Retina (tissue), 1 donor: ENCODE measurements at places on chromosomes 6 and 20.

DNA sequence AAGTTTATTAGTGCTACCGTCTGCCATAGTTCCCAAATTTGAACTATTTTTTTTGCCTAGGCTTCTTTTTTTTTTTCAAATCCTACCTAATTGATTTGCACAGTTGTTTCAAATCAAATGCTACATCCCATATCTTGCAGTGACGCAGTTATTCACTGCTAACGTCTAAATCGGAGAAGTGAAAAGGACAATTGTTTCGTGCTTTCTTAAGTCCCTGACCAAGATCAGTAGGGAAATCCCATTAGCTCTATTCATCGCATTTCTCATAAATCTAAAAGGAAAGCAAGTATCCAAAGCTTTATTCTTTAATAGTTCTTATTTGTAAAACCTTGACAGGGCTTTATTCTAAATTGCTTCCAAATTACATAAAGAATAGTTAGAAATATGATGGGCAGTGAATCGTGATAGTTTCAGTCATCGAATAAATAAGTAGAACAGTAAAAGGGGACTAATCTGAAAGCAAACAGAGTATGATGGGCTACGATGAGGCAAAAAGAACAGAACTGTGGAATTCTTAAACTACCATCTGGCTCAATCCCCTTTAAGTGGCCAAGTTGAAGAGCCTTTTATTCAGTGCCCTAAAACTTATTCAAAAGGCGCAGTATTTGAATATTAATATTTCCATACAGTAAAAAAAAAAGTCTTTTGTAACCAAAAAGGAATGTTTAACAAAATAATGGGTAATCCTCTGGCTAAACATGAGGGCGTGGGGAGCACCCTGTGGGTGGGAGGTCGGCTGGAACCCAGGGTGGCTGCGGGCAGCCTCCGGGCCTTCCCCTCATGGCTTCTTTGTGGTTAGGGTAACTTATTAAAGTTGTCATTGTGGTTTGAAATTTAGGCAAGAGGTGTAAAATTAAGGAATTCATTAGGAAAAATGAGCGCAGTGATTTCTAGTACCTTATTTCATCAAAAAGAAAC lies 3.0 kb upstream of the ARID1B start:
- DNase-seq: no peak

DNA sequence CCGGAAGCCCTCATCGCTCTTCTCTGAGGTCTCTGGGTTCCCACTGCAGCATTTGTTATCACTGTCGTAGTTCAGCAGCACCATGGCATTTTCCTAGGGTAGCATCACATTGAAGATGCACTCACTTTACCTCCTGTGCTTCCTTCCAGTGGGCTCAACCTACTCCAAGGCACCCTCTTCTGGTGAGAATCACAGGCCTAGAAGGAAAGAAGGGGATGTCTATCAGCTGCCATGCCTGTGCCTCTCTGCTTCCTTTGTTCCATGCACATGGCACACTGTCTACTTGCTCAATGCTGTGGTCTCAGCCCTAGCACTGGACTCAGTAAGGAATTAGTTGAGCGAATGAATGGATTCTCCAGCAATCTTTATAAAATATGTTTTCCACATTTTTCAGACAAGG lies 22.6 kb downstream of the CST4 start:
- DNase-seq: no peak

DNA sequence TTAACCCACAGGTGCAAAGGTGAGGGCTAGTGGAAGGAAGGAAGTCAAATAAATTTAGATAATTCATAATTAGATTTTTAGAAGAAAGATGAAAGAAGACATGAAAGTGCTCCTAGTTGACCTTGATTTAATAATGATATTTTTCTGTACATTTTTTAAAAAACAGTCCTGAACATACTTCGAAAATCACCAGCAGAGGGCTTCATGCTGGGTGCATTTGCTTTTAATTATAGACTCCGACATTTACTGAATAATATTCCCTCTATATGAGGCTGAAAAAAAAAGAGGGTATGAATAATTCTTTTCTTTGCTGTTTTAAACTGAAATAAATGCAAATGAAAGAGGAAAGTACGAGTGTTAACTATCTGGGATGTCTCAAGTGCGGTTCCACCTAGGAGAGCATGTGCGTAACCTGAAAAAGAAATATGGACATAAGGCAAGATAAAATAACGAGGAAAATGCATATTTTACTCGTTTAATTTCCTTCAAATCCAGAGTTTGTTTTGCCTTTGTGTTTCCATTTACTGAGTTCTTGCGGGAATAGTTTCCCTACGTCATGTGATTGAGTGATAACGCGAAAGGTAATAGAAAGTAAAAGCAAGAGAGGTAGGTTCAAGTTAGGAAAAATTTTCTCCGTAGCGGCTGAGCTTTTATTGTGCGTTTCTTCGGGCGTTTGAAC lies 3.1 kb upstream of the TFAP2B start:
- DNase-seq: no peak

DNA sequence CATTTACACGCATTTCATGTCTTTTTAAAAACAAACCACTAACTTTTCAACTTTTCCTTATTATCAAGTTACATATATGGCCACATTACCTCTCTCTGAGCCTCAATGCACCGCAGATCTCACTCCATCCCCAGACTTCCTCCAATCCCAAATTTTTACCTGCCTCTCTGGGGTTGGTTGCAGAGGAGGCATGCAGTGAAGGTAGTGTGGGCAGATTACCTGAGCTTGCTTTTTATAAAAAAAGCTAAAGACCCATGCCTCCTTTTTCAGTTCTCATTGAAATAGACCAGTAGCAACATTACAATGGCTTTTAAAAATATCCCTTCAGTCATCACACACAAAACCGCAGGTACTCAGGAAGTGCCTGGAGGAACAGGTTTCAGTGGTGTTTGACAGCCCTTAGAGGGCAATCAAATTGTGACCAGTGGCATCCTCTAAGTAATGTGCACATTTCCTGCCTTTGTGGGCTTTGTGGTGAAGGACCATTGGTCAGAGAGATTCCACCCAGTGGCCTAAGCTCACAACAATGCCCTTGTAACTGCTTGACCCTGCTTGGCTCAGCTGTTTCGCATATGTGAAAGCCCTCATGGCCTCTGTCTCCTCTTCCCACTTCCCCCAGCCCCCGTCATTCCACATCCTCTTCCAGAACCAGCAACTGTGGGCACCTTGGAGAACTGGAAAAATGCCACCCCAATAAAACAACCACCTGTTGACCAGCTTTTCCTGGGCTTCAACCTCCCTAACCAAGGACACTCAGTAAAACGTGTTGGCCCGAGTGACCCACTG lies 30.2 kb upstream of the IL17A start:
- DNase-seq: no peak

DNA sequence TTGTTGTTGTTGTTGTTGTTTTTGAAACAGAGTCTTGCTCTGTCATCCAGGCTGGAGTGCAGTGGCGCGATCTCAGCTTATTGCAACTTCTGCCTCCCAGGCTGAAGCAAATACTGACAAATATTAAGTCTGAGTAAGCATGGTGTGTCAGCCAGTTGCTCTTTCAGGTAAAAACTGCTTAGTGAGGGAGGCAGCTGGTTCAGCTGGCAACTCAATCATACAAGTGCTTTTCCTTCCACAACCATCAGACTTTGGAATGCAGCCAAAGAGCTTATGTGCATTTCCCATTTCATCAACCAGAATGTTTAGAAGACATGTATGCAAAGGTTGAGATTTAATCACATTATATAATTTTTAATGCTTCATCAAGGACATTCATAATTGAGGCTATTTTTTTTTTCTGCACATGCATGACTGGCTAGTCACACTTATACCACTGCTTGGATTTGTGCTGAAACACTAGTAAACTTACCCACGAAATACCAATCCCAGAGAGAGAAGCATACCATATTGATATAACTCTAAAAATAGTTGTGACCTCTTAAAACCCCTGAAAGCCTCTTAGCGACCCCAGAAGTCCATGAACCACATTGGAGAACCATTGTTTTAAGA lies 56.0 kb downstream of the CLIC5 start:
- DNase-seq: no peak

- no peak for DNase-seq
Measured at GRCh38 chr6:117592983-117593759, 9.1 kb downstream of the GOPC start.

DNA sequence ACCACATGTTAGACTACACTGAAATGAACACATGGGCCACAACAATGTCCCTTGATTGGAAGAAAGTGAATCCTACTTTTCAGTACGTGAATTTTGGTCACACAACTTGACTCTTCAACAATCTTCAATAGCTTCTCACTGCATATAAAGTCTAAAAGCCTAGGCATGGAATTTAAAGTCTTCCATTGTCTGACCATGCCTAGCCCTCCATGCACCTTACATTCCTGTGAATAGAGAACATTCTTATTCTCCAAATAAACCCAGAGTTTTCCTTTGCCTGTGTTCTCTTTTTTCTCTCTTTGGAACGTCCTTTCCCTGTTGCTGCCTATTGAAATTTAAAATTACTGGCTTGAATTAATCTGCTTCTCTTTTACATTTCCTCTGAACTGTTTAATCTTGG lies 207.5 kb downstream of the ASCC3 start:
- no peak for DNase-seq

DNA sequence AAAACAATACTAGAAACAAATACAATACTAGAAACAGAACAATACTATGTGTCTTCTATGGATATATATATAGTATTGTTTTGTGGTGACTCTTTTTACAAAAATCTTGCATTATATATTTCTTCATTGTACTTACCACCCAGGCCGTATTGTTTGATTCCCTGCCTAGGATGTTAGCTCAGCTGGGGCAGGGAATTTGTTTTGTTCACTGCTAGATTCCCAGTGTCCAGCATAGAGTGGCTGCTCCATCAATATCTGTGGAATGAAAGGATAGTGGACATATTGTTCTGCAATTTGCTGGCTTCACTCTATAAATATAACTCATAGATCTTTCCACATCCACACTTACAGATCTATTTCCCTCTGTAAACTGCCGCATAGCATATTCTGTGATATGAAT lies 21.5 kb upstream of the PREX1 start:
- no peak for DNase-seq

DNA sequence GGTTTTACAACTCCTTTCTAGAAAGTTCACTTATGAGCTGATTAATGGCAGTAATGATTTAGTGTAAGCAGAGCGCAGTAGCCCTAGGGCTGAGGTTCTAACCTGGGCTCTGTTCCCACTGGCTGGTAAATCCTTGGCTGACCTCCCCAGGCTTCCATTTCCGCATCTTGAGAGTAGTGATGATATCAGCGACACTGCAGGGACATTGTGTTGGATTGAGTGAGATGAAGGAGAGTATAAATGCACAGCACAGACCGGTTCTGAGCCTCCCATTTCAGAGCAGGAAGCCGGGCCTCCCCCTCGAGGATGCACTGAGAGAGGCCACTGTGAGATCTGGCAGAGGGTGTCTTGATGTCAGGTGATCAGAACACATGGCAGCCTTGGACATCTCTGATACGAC lies 477.2 kb upstream of the SULF2 start:
- no peak for DNase-seq

DNA sequence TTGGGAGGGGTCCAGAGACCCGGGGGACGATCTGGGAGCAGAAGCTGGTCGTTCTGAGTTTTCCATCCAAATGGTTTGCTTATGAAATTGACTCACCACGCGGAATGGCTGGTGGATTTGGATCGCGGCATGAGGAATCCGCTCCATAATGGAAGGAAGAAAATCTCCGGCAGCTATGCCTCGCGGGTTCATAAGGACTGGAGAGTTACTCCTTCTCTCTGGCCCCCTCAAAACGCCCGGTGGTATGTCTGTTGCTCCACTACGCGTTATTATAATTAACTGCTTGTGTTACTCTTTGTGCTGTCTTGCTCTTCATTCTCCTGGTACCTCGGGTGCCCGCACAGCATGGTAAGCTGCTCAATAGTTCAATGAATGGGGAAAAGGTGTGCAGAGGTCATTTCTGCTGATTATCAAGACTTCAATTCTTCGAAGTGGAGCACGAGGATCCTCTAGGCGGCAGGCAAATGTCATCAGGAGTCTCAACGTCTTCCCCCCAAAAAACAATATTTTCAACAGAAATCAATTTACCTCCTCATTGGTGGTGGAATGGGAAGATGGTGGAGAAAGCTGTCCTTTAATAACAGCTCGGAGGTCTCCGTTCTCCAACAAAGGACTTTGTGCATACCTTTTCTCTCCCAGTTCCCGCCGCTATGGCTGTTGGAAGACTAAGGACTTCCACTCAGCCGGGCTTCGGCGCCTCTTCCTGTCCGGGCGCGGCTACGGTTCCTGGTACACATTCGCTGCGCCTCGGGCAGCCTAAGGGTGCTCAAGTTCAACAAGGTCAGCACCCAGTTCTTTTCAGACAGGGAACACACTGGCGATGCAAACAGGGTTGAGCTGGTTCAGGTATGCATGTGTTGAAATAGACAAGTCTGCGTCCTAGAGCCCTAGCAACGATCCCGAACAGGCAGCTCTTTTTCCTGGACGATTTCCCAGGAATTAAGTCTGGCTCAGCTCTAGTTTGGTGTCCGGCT lies 9.2 kb upstream of the PRSS16 start:
- DNase-seq: peak; percentile 70

DNA sequence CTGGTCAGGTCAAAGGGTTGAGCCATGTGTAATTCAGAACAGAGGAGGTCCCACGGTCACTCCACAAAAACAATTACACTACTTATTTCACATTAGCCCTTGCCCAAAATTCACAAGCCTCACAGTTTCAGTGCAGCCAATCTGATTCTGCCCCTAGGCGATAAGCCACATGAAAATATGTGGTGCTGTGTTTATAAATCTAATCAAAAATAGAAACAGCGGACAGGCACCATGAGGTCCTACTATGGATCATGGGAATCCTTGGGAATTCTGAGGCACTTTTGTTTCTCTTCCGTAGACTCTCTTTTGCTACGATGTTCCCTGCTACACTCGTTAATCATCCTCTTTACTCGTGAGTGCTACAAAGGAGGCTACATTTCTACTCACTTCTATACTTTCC lies 476.1 kb downstream of the TFAP2A start:
- DNase-seq: peak; percentile 48

DNA sequence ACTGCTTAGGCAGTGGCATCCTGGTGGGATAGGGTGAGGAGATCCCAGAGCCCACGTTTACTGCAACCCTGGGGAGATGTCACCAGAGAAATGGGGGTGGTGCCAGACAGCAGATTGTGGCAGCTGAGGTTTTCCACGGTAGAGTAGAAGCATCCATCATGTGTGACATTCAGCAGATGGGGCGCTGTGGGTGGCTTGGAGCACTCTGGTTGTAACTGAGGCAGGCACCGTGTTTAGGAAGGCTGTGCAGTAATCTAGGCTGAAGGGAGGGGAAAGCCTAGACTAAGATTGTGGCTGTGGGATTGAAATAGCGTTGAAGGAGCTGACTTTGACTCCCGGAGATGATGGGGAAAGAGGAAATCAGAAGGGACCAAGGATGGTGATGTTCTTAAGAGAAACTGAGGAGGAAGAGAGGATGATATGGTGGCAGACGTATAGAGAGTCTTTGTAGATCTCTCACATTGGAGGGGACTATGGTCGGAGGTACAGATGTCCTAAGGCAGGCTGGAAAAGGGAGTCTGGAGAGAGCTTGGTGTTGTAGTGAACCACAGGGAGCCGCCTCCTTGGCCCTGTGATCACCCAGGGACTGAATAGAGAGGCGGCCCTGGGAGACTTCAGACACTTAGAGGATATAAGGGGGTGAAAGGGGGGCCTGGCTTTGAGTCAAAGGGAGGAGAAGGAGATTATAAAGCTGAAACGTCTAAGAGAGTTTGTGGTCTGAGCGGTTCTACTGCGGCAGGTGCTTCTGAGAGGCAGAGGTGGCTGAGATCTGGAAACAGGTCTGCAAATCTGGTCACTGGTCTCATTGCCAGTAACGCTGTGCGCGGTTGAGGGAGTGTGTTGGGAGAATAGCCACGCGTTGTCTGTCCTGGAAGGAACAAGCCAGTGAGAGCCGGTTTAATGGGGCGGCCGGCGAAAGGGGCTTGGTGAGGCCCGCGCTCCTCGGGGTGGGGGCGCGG lies 792 bp upstream of the MICA start:
- DNase-seq: peak; percentile 12
